Karpas-422 (cell line): ENCODE measurements at places on chromosomes 16 and 17. TPM values are rescaled to one million over a fixed set of nuclear protein-coding genes. Genes with fewer than 3 reads are reported as not detected.

The FOXN1 gene
- not detected in 2 replicates for total RNA-seq

The MIEN1 gene
- 77.8 and 78.6 TPM in 2 replicates for total RNA-seq

The SLC47A2 gene
- not detected in 2 replicates for total RNA-seq

The CES2 gene
- 13.3 and 34.8 TPM in 2 replicates for total RNA-seq

The CLEC18A gene
- total RNA-seq: 3.4 and 4.9 TPM in 2 replicates

The PTX4 gene
- not detected in 2 replicates for total RNA-seq

The MSLN gene
- 0.47 TPM in 1 of 2 replicates, not detected in the other for total RNA-seq

The POLR3E gene
- 54.6 and 81.0 TPM in 2 replicates for total RNA-seq

The NT5C3B gene
- total RNA-seq: 10.5 and 17.8 TPM in 2 replicates

The CREBBP gene
- total RNA-seq: 26.4 and 32.9 TPM in 2 replicates

The ZP2 gene
- not detected in 2 replicates for total RNA-seq

The KRT40 gene
- total RNA-seq: not detected in 2 replicates

The GAS7 gene
- total RNA-seq: 79.9 and 80.1 TPM in 2 replicates
